Sciatic nerve (tissue), 2 donors: ENCODE measurements at places on chromosomes 5 and 9.

- no peak for DNase-seq
Observed at GRCh38 chr9:36470643-36471290, 70.7 kb upstream of the RNF38 start.

DNA sequence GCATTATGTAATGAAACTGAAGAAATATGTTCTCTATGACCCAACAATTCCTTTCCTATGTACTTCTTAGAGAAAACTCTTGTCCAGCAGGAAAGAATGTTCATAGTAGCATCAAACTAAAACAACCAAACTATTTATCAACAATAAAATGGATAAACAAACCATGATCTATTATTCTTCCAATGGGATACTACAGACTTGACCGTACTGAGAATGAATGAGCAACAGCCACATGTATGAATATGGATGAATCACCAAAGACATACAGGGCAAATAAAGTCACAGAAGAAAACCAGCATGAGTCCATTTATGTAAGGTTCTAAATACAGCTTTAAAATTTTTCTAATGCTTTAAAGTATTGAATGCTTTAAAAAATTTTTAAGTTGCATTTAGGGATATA lies 73.6 kb upstream of the SUSD1 start:
- no peak for DNase-seq

GRCh38 chr9:127209220-127209619 lies 55.4 kb upstream of the GARNL3 start:
- no peak for DNase-seq

- DNase-seq: no peak
Observed at GRCh38 chr5:1074226-1074625, 37.6 kb downstream of the SLC12A7 start.

DNA sequence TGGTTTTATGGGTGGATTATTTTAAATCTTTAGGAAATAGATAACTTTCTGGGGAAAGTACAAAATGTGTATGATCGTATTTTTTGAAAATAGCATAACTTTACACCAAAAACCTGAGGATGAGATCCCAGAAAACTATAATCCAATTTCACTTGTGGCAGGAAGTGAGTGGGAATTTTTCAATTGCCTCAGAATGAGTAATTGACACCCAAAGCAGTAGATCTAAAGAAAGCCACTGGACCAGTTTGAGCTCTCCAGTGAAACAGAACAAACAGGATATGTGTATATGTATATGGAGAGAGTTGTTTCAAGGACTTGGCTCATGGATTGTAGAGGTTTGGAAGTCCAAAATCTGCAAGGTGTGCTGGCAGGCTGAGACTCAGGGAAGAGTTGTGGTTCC lies 109.2 kb upstream of the SHB start:
- DNase-seq: no peak

DNA sequence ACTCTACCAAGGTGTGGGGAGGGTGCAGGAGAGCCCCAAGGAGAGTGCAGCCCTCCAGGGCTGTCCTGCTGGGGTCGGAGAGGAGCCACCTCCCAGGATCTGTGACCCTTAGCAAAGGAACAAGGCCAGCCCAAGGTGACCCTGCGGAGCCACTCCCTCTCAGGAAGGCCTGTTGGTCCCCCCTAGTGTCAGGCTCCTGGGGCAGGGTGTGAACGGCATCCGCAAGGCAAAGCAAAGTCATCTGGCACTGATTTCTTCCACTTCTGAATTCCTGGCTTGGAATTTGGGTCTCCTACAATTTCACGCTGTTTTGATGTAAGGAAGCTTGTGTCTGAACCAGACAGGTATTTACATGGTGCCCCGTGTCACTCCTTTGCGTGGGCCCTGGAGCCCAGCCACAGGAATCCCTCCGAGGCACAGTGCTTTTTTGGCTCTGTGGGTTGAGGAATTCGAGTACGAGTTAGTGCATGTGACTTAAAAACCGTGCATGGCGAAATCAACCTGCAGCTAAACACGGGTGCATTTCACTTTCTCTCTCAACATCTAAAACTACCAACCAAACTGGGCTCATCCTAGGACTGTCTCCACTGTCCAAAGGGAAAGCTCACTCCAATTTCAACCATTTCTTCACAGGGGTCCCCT lies 24.5 kb upstream of the GFPT2 start:
- DNase-seq: no peak

DNA sequence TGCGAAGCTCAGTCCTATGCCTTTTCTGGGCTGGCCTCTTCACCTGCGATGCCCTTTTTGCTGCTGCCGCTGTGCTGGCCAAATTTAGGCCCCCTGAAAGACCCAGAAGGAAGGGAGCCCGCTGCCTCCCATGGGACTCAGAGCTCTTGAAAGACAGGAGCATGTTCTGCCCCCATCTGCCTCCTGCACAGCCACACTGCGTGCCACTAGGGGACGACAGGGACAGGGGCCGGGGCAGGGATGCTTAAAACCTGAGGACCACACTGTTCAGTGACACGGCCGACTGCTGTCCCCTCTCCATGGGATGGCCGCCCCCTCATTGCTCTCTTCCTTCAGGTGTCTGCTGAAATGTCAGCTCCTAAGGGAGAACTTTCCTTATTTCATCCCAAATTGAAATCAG lies 132.4 kb downstream of the ADAMTS2 start:
- no peak for DNase-seq

DNA sequence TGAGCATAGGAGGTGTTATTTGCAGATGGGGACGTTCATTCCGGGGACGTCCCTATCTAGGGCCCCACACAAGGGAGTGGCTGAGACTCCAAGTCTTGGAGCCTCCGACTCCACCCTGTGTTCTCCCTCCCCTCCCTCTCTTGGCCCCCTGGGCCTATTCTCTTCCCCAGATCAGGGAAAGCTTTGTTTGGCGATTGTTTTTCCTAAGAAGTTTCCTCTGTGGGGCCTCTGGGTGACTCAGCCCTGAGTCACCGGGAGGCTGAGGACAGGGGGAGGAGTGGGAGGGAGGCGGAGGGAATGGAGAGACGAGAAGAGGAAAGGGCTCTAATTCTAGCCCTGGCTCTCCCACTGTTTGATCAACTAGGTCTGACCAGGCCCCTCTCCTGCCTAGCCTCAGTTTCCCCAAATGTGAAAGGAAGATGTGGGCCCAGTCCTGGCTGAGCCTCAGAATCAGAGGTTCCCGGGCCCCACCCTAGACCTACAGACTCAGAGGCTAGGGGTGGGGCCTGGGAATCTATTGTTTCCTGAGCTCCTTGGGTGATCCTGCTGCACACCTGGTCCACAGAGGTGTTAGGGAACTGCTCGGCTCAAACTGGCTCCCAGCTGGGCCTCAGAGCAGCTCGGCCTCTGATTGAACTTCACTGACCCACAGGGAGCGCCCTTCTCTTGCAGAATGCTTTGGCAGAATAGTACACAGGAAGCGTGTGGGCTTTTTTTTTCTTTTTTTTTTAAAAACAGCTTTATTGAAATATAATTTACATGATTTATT lies 19.2 kb downstream of the GSN start:
- DNase-seq: peak; percentile 87

DNA sequence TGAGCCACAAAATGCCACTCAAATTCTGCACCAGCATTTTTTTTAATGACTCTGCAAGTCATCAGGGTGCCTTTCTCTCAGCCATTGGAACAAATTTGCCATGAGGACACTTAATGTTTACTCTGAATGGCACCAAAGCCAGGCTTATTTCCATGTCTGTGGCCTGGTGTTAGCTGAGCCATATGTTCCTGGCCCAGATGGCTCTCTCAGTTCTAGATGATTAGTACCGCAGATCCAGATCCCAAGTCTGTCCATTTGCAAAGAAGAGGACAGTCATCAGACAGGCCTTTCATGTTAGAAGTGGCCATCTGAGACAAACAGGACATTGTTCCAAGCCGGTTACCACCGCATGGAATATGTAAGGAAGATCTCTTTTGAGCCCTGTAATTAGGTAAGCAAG lies 70.3 kb downstream of the INSYN2B start:
- no peak for DNase-seq

- DNase-seq: peak; percentile 73
Observed at GRCh38 chr5:97629276-97629675, 446.2 kb upstream of the RIOK2 start.

DNA sequence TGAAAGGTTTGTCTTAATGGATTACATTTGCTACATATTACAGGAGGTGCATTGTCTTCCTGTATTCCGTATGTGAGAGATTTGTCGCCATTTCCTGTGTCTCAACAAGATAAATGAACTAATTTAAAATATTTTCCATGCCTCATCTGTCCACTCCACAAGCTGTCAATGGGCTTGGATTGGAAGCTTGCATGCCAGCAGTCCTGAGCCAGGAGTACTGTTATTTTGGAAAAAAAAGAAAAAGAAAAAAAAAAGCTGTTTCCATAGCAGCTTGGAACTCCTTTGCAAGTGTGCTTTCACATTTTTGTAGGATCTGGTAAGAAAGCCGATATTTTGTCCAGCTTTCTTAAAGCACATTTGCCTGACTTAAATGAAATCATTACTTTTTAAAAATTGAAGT lies 330.8 kb downstream of the KDM4C start:
- DNase-seq: no peak

GRCh38 chr5:86008293-86008692 lies 609.4 kb upstream of the COX7C start:
- no peak for DNase-seq

DNA sequence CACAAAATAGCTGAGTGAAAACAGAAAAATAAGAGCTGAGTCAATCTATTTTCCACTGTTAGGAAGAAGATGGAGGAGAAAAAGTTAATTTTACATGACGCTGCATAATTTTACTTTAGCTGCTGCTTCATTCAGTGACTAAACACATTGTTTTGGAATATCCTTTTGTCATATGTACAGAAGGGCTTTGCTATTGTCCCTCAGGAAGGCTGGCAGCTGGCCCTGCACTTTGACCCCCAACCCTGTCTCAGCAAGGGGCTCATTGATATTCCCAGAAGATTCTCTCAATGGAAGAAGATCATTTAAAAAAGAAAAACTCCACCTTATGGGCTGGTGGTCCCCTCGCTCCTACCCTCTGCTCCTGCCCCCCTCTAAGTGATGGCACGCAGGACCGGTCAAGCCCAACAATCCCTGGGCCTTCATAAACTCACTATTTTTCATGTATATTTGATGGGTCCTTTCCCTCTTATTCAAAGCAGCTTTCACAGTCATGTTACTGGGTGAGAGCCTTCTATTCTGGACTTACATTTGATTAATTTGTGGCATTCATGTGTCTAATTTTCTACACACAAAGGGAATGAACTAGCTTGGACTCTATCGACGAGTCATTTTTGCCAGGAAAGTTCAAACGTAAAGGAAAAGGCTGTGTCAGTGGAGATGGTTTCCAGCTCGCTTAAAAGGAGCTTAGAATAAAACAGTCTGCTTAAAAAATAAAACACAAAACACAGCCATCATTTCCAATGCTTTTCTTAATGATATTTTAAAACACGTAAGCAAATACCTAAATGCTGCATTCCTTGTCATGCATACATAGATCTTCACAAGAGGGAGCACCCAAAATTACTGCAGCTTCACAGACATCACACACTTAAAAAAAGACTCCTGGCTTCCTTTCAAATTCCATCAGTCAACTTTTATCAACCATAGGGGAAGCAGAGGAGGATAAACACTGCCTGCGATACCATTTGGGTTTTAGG lies 104.7 kb downstream of the EFNA5 start:
- no peak for DNase-seq

DNA sequence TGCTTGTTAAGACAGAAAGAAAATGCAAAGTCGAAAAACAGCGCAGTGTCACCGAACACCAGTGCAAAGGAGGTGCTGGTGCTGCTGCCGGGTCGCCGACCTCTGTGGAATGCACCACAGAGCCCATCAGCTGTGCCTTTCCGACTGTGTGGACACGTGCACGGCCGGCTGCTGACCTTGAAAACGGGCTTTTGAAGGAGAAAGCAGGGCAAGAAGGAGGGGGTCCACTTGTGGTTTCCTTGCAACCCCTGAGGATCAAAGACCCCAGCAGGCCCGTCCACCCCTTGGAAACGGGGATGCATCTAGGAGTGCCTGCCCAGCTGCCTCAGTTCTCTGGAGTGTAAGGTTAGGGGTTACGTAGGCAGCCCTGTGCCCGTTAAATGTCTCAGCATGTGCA lies 6.2 kb upstream of the OLFM1 start:
- peak; percentile 47 for DNase-seq

- DNase-seq: no peak
Observed at GRCh38 chr5:138559937-138560336, 15.3 kb downstream of the HSPA9 start.

DNA sequence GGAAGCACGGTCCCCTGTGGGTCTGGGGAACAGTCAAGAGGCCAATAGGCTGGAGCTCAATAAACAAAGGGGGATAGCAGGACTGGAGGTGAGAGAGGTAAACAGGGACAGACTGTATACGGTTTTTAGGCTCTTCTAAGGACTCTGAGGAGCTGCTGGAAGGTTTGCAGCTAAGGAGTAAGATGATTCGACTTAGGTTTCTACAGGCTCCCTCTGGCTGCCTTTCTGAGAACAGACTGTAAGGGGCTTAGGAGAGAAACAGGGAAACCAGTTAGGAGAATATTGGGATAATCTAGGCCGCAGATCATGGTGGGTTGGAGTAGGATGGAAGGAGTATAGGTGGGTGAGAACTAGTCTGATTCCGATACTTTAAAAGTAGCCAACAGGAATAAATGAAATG lies 10.4 kb downstream of the CDK5RAP2 start:
- no peak for DNase-seq

- no peak for DNase-seq
Observed at GRCh38 chr5:58834242-58835225, 251.7 kb downstream of the RAB3C start.

DNA sequence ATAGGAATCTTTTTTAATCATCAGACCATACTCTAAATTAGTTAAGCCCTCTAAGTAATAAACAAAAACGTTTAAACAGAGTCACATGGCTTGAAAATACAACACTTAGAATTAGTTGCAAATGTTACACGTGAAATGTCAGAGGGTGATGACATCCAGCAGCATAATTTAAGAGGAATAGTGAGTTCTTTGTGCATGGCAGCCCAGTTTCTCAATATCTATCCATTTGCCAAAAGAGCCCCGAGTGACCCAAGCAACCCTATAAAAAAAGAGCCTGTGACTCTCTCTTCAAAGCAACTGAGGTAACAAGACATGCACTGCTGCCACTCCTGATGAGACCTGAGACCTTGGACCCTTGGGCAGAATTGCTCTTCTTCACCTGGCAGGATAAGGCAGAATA lies 96.9 kb upstream of the RASA1 start:
- no peak for DNase-seq

DNA sequence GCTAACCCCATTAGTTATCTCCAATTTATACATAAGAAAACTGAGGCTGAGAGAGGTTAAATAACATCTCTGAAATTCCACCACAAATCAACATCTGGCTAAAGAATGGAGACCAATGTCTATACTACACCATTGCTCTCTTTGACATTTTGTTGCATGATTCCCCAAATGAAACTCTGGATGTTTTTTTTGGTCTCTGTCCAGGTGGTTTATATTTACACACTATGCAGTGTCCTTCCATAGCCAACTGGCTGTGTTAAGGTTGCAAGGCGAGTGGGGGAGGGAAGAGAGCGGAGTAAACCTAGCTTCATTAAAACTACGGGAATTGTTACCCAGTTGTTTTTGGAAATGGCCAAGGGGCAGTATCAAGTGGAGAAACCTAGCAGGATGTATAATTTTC lies 67.2 kb downstream of the KIF4B start:
- no peak for DNase-seq

GRCh38 chr5:67021031-67021430 lies 175.6 kb downstream of the CD180 start:
- no peak for DNase-seq

GRCh38 chr9:125099816-125100215 lies 43.5 kb downstream of the SCAI start:
- DNase-seq: no peak
